Upper lobe of left lung (tissue), 6 donors: ENCODE measurements at places on chromosomes 2 and 18. TPM values are rescaled to one million over a fixed set of nuclear protein-coding genes. Genes with fewer than 3 reads are reported as not detected.

Gene ZBTB14
- total RNA-seq = 11.6 TPM

Gene MATN3
- 1.0 TPM for total RNA-seq

Gene ZNF521
- total RNA-seq = 37.7 TPM

Gene AMER3
- not detected for total RNA-seq

Gene CHRNG
- not detected for total RNA-seq

Gene KIF3C
- total RNA-seq = 2.5 TPM

Gene UGT1A8
- not detected for total RNA-seq

Gene DSC2
- 15.6 TPM for total RNA-seq

Gene CNRIP1
- total RNA-seq = 6.3 TPM

Gene PNPT1
- total RNA-seq = 13.8 TPM

Gene SULT1C3
- total RNA-seq = not detected

Gene BUB1
- total RNA-seq = 1.0 TPM

- H3K27ac ChIP-seq = peak overlapping the region; percentile 98
- no peaks in the 10 kb centered on the region for H3K36me3 ChIP-seq
- H3K27me3 ChIP-seq = no peaks in the 10 kb centered on the region
- H3K4me1 ChIP-seq = peaks cover 11% of the 10 kb centered on the region
These were observed 1.1 kb downstream of the ITGAV start for GRCh38 chr2:186590759-186591505.

DNA sequence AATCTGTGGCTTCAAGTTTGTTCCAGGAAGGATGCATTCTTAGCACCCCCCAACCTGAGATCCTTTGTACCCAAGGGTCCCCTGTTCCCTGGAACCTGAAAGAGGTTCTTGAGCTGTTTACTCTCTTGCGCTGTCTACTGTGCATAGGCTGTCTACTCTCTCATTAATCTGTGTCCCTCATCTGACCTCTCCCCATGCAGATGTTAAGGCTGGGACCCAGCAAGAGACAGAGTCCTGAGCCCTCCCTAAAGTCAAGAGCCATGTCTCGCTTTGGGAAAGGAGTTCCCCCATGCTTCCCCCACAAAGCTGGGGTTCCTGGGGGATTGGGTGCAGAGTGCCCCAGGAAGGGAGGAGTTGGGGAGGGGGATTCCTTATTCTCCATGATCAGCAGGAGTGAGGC lies 312.9 kb downstream of the CYP26B1 start:
- H3K36me3 ChIP-seq = no peaks in the 10 kb centered on the region
- no peak overlapping the region for H3K27ac ChIP-seq
- H3K4me1 ChIP-seq = no peaks in the 10 kb centered on the region
- H3K27me3 ChIP-seq = no peaks in the 10 kb centered on the region
- no peak for DNase-seq

- H3K4me3 ChIP-seq = no peak overlapping the region
- no peaks in the 10 kb centered on the region for H3K27me3 ChIP-seq
- no peak for DNase-seq
- no peak overlapping the region for H3K27ac ChIP-seq
- H3K36me3 ChIP-seq = no peaks in the 10 kb centered on the region
These were observed 298.8 kb upstream of the CCDC68 start for GRCh38 chr18:55258088-55258487.

- no peaks in the 10 kb centered on the region for H3K36me3 ChIP-seq
- no peaks in the 10 kb centered on the region for H3K27me3 ChIP-seq
- no peak overlapping the region for H3K27ac ChIP-seq
- no peak for DNase-seq
- no peak overlapping the region for H3K4me3 ChIP-seq
These were observed 405.1 kb upstream of the POU3F3 start for GRCh38 chr2:104448661-104449440.

- no peaks in the 10 kb centered on the region for H3K27me3 ChIP-seq
- H3K36me3 ChIP-seq = no peaks in the 10 kb centered on the region
- no peak overlapping the region for H3K4me3 ChIP-seq
These were observed 346.7 kb downstream of the RND3 start for GRCh38 chr2:150140777-150141176.

GRCh38 chr2:223538920-223539440 lies 63.2 kb downstream of the SCG2 start:
- no peak overlapping the region for H3K27ac ChIP-seq
- no peaks in the 10 kb centered on the region for H3K4me1 ChIP-seq
- no peaks in the 10 kb centered on the region for H3K36me3 ChIP-seq
- no peaks in the 10 kb centered on the region for H3K27me3 ChIP-seq
- no peak for DNase-seq

DNA sequence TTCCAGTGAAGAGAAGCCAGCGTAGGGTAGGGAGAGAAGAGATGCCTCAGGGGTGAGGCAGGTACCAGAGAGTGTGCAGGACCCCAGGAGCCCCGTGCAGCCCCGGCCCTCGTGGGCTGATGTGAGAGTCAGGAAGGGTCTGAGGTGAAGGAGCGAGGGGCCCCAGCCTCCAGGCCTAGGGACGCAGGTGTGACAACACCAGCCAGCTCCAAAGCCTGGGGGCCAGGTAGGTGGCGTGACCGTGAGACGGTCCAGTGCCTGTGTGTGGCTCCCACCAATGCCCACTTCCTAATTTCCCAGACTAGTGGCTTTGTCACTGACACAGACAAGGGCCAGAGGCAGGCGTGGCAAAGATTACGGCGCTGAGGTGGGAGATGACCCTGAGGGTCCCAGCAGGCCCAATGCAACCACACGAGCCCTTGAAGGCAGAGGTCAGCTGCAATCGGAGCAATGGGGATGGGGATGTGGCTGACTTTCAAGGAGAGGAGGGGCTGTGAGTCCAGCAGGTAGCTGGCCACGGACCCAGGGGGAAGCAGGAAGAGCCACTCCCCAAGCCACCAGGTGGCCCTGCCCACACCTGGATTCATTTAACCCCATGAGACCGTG lies 86.0 kb upstream of the SNTG2 start:
- no peaks in the 10 kb centered on the region for H3K27me3 ChIP-seq
- no peak for DNase-seq
- no peaks in the 10 kb centered on the region for H3K36me3 ChIP-seq
- no peaks in the 10 kb centered on the region for H3K4me1 ChIP-seq

- H3K4me3 ChIP-seq = peak within 1 kb of the TSS; percentile 42
- no peak for DNase-seq
- no peak within 1 kb of the TSS for H3K27ac ChIP-seq
- no peaks in the 10 kb centered on the region for H3K36me3 ChIP-seq
These were observed at the start of gene ADAM23 for GRCh38 chr2:206442833-206443734. Gene ADAM23 (plus strand): TSS chr2:206443532. CDS start chr2:206443867, 335 bp downstream.

DNA sequence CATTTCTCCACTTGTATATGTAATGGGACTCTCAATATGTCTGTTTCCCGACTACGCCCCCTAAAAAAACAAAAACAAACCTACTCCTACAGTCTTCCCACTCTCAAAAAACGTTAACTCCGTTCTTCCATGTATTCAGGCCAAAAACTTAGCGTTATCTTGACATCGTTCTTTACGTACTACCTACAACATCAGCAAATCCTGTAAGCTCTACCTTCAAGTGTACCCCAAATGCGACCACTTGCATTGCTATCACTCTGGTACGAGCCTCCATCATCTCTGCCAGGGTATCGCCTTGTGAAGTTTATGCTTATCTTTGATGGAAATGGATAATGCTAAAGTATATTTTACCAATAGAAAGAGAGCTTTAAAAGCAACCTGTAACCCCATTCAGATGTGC lies 479 bp downstream of the GPATCH11 start:
- H3K4me1 ChIP-seq = peaks cover 40% of the 10 kb centered on the region
- no peak for DNase-seq
- H3K36me3 ChIP-seq = peaks cover 20% of the 10 kb centered on the region
- H3K4me3 ChIP-seq = peak overlapping the region; percentile 64

GRCh38 chr18:39752351-39752750 lies 2186.8 kb upstream of the CELF4 start:
- H3K36me3 ChIP-seq = no peaks in the 10 kb centered on the region
- no peak overlapping the region for H3K27ac ChIP-seq
- no peaks in the 10 kb centered on the region for H3K4me1 ChIP-seq
- no peak for DNase-seq
- no peaks in the 10 kb centered on the region for H3K27me3 ChIP-seq

GRCh38 chr2:237806334-237806733 lies 7.8 kb downstream of the RBM44 start:
- no peak for DNase-seq
- H3K4me3 ChIP-seq = no peak overlapping the region
- H3K4me1 ChIP-seq = no peaks in the 10 kb centered on the region
- H3K27ac ChIP-seq = no peak overlapping the region
- H3K36me3 ChIP-seq = no peaks in the 10 kb centered on the region

- DNase-seq = no peak
- H3K4me1 ChIP-seq = no peaks in the 10 kb centered on the region
- H3K4me3 ChIP-seq = no peak overlapping the region
- H3K27me3 ChIP-seq = no peaks in the 10 kb centered on the region
- no peaks in the 10 kb centered on the region for H3K36me3 ChIP-seq
- no peak overlapping the region for H3K27ac ChIP-seq
These were observed 44.5 kb upstream of the CHN1 start for GRCh38 chr2:175049661-175050060.

DNA sequence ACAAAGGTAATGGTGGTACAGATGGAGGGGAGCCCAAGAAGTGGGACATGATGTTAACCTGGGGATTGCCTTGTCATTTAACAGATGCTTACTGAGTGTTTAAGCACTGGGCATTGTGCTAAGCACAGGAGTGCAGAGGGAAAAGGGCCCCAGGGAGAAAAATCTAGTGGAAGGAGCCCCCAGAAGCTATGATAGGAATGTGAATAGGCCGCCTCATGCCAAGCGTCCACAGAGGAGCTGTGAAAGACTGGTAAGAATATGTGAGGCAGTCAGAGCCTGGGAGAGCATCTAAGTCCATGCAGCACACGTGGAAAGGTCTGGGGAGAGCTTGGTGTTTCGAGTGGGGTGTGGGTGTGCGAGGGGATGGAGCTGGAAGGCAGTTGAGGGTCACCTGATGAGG lies 5.5 kb downstream of the ZNF532 start:
- no peak overlapping the region for H3K27ac ChIP-seq
- H3K4me1 ChIP-seq = peaks cover 19% of the 10 kb centered on the region
- H3K27me3 ChIP-seq = no peaks in the 10 kb centered on the region
- DNase-seq = no peak
- H3K36me3 ChIP-seq = no peaks in the 10 kb centered on the region

GRCh38 chr18:50307400-50307737 lies 19.9 kb upstream of the CXXC1 start:
- H3K4me1 ChIP-seq = no peaks in the 10 kb centered on the region
- peak overlapping the region; percentile 11 for H3K27ac ChIP-seq
- H3K27me3 ChIP-seq = no peaks in the 10 kb centered on the region
- DNase-seq = no peak
- H3K4me3 ChIP-seq = peak overlapping the region; percentile 46

- H3K27ac ChIP-seq = peak overlapping the region; percentile 53
- peaks cover 16% of the 10 kb centered on the region for H3K4me1 ChIP-seq
- no peak for DNase-seq
- H3K4me3 ChIP-seq = no peak overlapping the region
- H3K36me3 ChIP-seq = peaks cover 87% of the 10 kb centered on the region
These were observed 18.0 kb upstream of the SAG start for GRCh38 chr2:233289648-233290047.

GRCh38 chr2:69780921-69781320 lies 39.0 kb downstream of the ANXA4 start:
- H3K4me1 ChIP-seq = peaks cover under 1% of the 10 kb centered on the region
- peak overlapping the region; percentile 49 for H3K27ac ChIP-seq
- no peaks in the 10 kb centered on the region for H3K27me3 ChIP-seq

DNA sequence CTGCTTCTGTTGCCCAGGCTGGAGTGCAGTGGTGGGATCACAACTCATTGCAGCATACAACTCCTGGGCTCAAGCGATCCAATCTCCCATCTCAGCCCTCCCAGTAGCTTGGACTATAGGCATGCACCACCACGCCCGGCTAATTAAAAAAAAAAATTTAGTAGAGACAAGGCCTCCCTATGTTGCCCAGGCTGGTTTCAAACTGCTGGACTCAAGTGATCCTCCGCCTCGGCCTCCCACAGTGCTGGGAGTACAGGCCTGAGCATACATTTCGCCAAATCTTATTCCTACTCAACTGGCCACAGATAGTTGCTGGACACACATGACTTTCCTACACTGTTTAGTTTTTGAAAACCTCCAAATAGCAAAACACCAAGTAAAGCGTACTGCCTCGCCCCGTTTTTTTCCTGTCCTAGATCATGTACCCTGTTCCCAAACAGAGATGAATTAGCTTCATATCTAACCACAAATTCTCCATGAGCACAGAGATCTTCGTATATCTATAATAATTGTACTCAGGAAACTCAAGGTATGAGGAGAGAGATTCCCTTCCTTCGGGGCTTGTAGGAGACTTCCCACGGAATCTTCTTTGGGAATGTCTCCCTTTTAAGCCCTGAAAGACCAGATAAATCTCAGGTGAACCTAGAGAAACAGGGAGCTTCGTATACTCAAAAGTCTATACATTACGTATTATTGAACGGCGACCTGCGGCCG lies 598 bp upstream of the C2orf69 start:
- H3K4me1 ChIP-seq = peaks cover 14% of the 10 kb centered on the region
- no peak overlapping the region for H3K4me3 ChIP-seq
- peak overlapping the region; percentile 93 for H3K27ac ChIP-seq
- no peaks in the 10 kb centered on the region for H3K36me3 ChIP-seq
- no peaks in the 10 kb centered on the region for H3K27me3 ChIP-seq

- no peaks in the 10 kb centered on the region for H3K4me1 ChIP-seq
- DNase-seq = no peak
- no peaks in the 10 kb centered on the region for H3K27me3 ChIP-seq
- no peak overlapping the region for H3K27ac ChIP-seq
- H3K36me3 ChIP-seq = no peaks in the 10 kb centered on the region
These were observed 300.1 kb downstream of the NOL4 start for GRCh38 chr18:33924576-33924975.

GRCh38 chr18:78981989-78982620 lies 2.5 kb downstream of the SALL3 start:
- H3K27ac ChIP-seq = no peak overlapping the region
- peaks cover 37% of the 10 kb centered on the region for H3K4me1 ChIP-seq
- H3K4me3 ChIP-seq = no peak overlapping the region
- H3K27me3 ChIP-seq = peaks cover 31% of the 10 kb centered on the region
- no peak for DNase-seq
- H3K36me3 ChIP-seq = no peaks in the 10 kb centered on the region

DNA sequence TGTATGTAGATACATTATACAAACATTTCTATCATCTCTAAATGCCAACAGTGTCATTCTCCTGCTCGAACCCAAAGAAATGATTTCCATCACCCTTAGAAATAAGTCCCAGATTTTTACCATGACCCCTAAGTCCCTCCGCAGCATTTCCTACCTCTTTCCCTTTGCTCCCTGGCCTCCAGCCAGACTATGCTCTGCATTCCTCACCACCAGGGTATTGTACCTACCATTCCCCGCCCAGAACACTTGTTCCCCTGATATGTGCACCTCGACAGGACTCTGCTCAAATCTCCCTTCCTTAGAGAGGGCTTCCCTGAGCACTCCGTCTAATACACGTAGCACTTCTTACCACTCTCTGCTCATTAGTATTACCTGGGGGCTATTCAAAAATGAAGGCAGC lies 630.2 kb downstream of the ARHGAP15 start:
- H3K27me3 ChIP-seq = no peaks in the 10 kb centered on the region
- H3K4me3 ChIP-seq = no peak overlapping the region
- H3K36me3 ChIP-seq = no peaks in the 10 kb centered on the region

- H3K27ac ChIP-seq = no peak overlapping the region
- H3K36me3 ChIP-seq = peaks cover 92% of the 10 kb centered on the region
- no peaks in the 10 kb centered on the region for H3K4me1 ChIP-seq
- H3K27me3 ChIP-seq = no peaks in the 10 kb centered on the region
- no peak overlapping the region for H3K4me3 ChIP-seq
These were observed 255.5 kb downstream of the TWIST2 start for GRCh38 chr2:239103125-239104098.

- H3K4me1 ChIP-seq = peaks cover 19% of the 10 kb centered on the region
- no peak for DNase-seq
- no peaks in the 10 kb centered on the region for H3K27me3 ChIP-seq
- no peaks in the 10 kb centered on the region for H3K36me3 ChIP-seq
- no peak overlapping the region for H3K27ac ChIP-seq
- H3K4me3 ChIP-seq = no peak overlapping the region
These were observed 1.0 kb upstream of the FAHD2A start for GRCh38 chr2:95401480-95401879.
